ENCODE measurements at places on chromosomes 16 and 17.

DNA sequence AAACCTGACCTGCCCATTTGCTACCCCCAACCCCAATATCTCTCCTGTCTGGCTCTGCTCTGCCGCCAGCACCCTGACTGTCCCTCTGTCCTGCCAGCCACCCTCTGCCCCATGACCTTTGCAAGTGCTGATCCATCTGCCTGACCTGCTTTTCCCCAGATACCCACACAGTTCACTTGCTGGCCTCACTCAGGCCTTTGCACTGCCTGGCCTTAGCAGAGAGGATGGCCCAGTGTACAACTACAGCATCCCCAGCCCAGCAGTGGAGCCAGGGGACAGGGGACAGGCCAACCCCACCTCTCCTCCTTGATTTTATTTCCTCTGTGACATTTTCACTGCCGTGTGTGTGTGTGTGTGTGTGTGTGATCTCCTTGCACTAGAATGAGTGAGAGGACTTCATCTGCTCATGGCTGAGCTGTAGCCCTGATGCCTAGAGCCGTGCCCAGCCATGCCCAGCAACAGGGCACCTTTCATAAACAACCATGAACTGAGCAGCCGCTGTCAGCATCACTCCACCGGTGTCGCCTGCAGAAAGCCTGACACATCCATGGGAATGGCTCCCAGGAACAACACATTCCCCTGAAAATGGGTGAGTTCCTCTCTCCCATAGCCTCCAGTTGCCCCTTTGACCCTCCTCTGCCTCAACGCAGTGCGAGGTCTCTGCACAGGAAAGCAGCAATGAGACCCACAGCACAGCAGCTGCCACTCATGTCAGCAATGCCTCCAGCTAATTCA is 36.0 kb upstream of the RBFOX3 start:
- no peak for DNase-seq

DNA sequence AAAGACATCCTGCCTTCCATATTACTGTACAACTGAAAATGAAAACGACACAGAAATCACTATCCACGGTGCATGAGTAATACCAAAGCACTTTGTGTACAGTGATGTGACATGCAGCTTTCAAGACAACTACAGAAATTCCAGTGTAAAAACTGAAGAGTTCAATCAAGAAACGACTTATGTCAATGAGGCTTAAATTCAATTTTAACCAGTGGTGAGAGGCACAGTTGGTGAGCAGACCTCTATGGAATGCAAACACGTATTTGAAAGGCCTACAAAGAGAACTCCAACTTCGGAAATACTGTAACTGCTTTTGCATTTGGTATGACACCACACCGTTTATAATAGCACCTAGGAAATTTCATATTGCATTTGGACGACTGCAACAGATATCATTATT is 87.6 kb downstream of the USP31 start:
- DNase-seq, result no peak

- no peak for DNase-seq
Measured at GRCh38 chr16:65600046-65600445, 478.2 kb upstream of the CDH11 start.

- peak; percentile 70 for DNase-seq
Measured at GRCh38 chr16:24838554-24839266, 7.1 kb upstream of the SLC5A11 start.

GRCh38 chr16:29192329-29193247 is 207.7 kb downstream of the LAT start:
- no peak for DNase-seq

DNA sequence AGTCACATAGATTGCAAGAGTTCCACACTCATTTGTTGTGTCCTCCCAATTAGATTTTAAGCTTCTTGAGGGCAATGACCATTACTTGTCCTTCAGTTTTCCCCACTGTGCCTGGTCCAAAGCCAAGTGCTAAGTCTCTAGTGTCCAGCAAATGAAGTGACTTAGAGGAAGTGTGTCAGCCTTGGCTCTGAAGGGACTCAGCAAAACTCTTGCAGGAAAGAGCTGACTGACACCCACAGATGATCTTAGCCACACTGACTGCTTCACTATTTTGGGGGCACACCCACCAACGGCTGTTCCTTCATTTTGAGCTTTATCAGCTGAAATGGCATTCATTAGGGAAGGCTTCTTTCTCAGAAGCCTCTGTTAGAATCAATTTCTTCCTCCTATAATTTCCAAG is 358.1 kb downstream of the UTP18 start:
- DNase-seq, result no peak

DNA sequence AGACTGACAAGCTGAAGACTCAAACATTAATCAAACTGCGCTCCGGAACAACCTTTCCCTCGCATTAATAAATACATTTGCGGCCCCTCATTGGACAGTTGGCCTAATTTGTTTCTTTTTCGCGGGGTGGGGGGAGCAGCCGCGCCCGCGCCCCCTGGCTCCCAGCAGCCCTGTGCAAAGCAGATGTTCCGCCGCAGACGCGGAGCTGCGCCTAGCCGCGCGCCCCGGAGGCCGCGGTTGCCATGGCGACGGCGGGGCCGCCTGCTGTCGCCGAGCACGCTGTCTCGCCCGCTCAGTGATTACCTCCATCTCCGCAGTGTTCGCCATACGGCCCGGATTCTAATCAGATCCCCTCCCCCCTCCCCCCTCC is 25.5 kb downstream of the COPZ2 start:
- DNase-seq, result no peak

GRCh38 chr17:75707079-75707571 is 14.1 kb upstream of the ITGB4 start:
- DNase-seq, result peak; percentile 64

GRCh38 chr16:77469634-77470033 is 34.8 kb upstream of the ADAMTS18 start:
- DNase-seq, result no peak
